ENCODE measurements at places on chromosomes 16 and 17. TPM values are rescaled to one million over a fixed set of nuclear protein-coding genes. Genes with fewer than 3 reads are reported as not detected.

KRTAP17-1 gene
- not detected for total RNA-seq

SLC5A11 gene
- total RNA-seq: 1.0 TPM

TOM1L1 gene
- 32.1 TPM for total RNA-seq

KRTAP4-1 gene
- not detected for total RNA-seq

TBC1D3C gene
- total RNA-seq: not detected

KRTAP4-16 gene
- not detected for total RNA-seq

ESRP2 gene
- total RNA-seq: 32.1 TPM
